Right atrium auricular region (tissue), 2 donors: ENCODE measurements at places on chromosomes 5 and 9.

DNA sequence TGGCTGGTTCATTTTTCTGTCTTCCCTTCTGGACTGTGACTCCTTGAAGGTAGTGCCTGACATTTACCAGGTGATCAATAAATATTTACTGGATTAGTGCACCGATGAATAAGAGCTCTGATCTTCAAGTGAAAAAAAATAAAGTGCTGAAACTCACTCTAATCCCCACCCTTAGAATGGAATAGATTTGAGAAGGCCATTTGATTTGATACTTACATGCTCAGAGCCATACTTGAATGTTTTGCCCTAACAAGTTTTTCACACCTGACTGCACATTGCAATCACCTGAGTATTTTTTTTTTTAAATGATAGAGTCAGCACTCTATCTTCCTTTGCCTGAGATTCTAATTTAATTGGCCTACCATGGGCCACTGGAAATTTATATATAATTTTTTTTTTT, 105.7 kb downstream of the LRRC70 start:
- DNase-seq, result no peak

DNA sequence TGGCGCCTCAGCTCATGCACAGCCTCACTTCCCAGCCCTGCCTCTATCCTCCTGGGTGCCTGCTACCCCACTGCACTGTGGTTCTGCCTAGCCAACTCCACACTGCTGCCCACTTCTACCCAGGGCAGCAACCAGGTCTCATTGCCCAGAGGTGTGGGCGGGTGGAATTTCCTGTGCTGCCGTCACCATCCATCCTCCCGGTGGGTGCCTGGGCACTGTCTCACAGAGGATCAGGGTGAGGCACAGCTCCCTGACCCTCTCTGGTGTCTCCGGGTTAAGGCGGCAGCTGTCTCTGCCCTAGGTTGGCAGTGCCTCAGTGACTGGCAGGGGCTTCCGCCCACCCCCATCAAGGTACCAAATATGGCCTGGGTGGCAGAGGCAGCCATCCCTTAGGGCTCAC, 4.3 kb upstream of the MTMR12 start:
- DNase-seq, result peak; percentile 43

GRCh38 chr5:61931236-61931635, 374.8 kb upstream of the KIF2A start:
- DNase-seq, result no peak

- DNase-seq, result no peak
Measured at GRCh38 chr9:105118636-105119035, 125.8 kb upstream of the SLC44A1 start.

- no peak for DNase-seq
Measured at GRCh38 chr5:66617226-66617861, 21.2 kb downstream of the MAST4 start.

GRCh38 chr9:130785940-130786508, 49.0 kb upstream of the ABL1 start:
- no peak for DNase-seq

DNA sequence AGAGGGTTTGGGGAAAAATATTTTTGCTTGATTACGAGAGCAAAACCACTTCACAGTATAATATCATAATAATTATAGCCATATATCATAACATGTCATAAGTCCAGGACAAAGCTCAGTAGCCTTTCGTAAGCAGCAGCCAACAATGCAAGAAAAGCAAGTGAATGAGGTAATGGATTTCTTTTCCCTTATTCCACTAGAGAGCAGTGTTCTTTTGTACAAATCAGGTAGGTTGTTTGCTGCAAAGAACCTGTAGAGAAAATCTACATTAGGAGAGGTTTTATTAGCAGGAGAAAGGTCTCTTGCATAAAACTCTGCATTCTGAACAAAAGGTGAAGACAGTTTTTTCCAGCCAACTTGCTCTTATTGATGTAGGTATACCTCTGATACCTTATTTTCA, 1033.4 kb downstream of the TLE4 start:
- no peak for DNase-seq

DNA sequence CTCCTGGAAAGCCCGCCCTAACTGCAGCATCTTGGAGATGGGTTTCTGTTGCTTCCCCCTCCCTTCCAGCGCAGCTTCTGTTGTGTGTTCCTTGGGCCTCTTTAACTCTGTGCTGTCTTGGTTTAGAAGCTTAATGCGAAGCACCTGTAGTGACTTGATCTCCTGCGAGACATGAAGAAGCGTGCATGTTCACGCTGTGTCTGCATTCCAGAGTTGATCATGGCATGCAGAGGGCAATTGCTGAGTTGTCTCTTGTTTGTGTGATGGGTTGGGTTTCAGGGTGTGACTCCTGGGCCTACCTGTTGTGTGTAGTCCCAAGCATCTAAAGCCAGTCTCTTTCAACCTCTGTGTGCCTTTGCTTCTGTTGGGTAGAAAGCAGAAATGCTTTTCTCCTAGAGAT, 155.6 kb downstream of the SMARCA2 start:
- no peak for DNase-seq

DNA sequence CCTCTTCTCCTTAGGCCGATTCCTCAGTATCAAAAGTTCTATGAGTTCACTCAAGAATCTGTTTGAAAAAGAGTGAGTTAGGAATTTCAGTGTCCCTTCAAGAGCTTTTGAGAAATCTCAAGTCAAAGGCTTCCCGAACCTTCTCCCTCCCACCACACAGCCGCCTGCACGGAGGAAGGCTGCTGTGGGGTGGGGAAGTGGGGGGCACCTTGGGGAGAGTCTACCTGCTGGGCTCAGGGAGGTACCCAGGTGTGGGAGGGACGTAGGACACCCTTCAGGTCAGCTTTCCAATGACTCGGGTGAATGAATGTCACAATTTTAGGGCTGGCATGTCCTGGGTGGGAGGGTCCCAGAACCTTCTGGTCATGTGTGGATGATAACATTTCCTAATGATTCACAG, 17.5 kb downstream of the CXCL14 start:
- DNase-seq, result no peak

DNA sequence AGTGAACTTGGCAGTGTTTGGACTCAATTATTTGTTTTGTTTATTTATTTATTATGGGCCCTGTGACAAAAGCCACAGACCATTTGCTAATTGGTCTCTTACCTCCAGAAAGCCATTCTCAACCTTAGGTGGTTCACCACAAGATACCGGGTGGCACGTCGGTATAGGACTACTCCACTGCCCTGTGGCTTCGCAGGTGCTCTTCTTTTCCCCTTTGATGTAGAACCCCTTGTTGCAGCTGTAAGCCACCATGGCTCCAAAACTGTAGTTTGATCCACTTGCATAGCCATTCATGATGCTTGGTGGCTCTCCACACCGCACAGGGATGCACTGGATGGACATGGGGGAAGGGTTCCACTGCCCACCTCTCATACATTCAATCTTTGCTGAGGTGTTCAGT, 73.3 kb upstream of the TXNDC8 start:
- DNase-seq, result no peak

DNA sequence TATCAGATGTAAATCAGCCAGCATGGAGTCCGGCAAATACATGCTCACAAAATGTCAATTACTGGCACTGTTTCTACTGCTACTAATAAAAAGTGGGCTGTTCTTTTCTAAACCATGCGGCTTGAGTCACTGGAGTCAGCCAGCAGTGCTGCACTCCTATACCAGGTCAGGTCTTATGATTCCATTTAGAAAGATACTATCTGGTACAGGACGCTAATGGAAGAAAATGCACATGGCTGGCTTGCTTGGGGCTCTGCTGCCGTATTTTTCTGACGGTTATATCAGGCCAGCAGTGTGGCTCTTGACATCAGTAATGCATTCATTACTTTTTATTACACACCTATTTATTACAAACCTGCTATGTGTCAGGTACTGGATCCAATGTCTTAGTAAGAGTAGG, 74.3 kb downstream of the NDFIP1 start:
- no peak for DNase-seq

DNA sequence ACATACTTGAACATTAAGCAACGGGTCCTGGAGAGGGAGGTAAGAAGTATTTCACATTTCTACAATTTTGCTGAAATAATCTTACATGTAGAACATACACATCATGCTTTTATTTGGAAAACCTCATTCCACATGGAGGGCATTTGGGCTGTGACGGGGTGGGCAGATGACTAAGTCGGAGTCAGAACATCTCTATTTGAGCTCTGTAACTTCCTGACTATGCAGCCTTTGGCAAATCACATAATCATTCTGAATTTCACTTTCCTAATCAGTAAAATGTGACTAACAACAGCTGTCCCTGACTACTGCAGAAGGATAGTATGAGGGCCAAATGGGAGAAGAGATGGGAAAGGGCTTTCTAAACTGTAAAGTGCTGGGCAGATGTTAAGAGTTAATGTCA, 17.1 kb upstream of the IL6ST start:
- DNase-seq, result no peak

GRCh38 chr9:105396441-105396840, 51.4 kb upstream of the FSD1L start:
- no peak for DNase-seq

DNA sequence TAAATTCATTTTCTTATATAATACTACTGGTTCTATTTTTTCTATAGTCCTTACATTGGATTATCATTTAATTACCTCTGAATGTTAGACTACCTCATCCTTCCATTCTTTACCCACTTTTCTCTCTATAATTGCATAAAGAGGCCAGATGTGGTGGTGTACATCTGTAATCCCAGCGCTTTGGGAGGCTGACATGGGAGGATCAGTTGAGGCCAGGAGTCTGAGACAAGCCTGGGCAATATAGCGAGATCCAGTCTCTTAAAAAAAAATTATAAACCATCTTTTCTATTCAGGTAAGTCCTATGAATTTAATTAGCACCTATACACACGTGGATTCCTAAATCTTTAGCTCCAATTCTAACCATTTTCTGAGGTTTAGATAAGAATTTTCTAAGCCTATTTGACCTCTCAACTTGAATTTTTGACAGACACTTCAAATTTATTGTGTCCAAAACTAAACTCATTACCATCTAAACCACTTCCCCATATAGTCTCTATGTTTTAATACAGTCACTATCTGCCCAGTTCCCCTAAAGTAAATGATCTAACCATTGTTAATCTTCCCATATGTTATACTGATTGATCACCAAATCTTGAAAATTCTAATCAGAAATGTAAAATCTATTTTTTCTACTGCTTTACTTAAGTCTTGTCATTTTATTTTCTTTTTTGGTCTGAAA, 33.0 kb upstream of the CHD1 start:
- no peak for DNase-seq

DNA sequence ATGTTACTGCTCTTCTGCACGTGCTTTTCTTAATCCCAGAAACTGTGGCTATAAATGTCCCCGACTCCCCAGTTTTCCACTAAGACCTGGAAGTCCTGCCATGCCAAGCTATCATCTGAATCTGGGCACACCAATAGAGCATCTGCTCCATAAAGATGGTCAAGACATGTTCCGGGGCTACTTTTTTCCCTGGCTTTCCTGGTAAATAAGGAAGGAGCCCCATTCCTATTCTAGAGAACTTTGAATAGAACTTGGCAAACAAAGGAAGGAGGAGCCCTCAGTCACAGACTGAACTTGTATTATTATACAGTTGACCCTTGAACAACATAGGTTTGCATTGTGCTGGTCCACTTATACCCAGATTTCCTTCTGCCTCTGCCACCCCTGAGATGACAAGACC, 182.9 kb downstream of the CCDC192 start:
- no peak for DNase-seq

DNA sequence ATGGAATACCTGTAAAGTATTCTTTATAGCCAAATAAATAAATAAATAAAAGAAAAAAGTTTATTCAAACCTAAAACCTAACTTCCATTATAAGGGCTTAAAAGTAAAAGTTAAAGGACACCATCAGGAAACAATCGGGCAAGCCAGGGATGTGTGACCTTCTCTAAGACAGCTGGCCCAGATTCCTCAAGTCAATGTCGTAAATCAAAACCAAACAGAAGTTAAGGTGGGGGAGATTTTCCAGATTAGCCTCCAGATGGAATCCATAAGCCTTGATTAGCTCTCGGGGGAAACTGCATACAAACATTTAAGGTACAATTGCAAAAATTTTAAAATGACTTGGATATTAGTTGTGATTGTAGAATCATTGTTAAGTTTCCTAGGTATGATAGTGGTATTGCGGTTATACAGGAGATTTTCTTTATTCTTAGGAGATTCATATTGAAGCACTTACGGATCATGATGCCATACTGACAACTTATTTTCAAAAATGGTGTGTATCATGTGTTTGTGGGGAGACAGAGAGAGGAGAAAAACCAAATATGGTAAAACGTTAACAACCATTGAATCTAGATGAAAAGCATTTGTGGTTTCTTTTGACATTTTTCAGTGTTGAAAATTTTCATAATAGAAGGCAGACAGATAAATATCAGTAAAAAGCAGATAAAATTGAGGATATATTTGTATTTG, 21.5 kb upstream of the MGAT1 start:
- no peak for DNase-seq

GRCh38 chr9:121156263-121156731, 45.4 kb downstream of the RAB14 start:
- DNase-seq, result no peak

GRCh38 chr9:124205686-124206352, 51.9 kb upstream of the NEK6 start:
- no peak for DNase-seq

- DNase-seq, result no peak
Measured at GRCh38 chr5:140764177-140764973, 21.6 kb upstream of the PCDHA1 start.

GRCh38 chr5:1962619-1963355, 80.1 kb upstream of the IRX4 start:
- no peak for DNase-seq

GRCh38 chr9:92295827-92296258, 2.3 kb upstream of the IARS1 start:
- DNase-seq, result no peak

- no peak for DNase-seq
Measured at GRCh38 chr5:96905864-96906263, 29.6 kb downstream of the ERAP2 start.

DNA sequence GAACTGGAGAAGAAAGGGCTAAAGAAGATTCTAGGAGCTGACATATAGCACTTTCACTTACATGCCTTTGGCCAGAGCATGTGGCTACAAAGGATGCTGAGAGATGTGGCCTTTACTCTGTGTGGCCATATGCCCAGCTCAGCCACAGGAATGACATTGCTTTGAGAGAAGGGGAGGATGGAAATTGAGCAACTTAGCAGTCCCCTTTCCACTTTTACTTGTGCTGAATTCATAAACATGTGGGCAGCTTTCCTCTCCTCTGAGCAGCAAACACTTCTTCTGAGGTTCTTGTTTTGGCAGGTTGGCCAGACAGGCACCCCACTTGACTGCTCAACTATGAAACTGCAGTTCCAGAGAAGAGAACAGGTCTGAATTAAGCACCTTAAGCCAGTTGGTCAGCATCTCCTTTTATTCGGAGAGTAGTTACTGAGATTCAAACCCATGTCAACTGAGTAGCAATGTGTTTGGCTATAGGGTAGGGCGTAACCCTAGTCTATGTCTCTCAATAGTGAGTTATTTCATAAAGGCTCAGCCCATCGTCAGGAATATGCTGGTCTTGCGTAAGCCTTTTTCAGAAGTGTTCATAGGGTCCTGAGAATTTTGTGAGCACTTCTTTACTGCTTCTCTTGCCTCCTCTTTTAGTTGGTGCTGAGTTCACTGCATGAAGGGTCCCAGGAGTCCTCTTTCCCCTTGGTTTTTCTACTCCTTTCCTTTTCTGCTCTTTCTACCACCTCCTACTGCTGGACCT, 134.5 kb downstream of the PALM2AKAP2 start:
- DNase-seq, result no peak
